ENCODE measurements at places on chromosomes 1 and 21.

- DNase-seq: no peak
Observed at GRCh38 chr1:99869304-99869703, 19.1 kb downstream of the AGL start.

DNA sequence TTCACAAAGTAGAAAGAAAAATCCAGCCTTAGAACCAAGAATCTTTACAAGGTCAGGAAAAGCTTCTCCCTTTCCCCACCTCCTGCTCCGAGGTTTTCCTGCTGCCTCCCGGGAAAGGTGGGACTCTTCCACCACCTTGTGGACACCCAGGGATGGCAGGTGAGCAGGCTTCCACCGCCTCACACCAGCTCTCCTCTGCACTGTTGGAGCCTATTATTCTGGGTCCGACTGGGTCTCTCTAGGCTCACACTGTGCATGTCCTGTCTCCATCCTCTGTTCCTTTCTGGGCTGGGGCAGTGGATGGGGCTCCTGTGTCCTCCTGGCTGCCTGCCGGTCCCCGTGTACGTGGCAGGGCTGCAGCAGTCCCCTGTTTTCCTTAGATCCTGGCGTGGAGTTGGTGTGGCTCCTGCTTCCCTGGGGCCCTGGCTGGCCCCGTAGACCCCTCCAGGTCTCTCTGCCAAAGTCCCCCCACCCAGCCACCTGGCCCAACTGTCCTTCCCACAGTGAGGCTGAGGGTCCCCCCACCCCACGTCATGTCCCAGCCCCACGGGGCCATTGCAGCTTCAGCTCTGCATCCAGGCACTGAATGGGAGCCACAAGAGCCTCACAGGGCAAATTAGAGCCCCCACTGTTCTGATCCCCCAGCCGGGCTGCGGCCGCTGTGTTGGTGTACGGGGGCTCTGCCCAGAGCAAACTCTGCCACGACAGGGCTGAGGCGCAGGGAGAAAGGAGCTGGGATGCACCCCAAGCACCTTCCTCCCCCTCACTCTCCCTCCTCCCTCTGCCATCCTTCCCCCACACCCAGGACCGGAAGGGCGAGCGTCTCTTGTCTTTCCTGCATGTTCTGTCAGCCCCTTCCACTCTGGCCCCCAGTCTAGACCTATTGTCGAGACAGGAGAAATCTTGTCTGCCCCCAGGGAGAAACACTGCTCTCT, 3.3 kb upstream of the SLC45A1 start:
- DNase-seq: no peak

GRCh38 chr1:9996624-9997582, at the start of gene RBP7:
Gene RBP7, plus strand, starts transcription at chr1:9997228. Its CDS starts 31 bp downstream, at chr1:9997259.
- no peak for DNase-seq

DNA sequence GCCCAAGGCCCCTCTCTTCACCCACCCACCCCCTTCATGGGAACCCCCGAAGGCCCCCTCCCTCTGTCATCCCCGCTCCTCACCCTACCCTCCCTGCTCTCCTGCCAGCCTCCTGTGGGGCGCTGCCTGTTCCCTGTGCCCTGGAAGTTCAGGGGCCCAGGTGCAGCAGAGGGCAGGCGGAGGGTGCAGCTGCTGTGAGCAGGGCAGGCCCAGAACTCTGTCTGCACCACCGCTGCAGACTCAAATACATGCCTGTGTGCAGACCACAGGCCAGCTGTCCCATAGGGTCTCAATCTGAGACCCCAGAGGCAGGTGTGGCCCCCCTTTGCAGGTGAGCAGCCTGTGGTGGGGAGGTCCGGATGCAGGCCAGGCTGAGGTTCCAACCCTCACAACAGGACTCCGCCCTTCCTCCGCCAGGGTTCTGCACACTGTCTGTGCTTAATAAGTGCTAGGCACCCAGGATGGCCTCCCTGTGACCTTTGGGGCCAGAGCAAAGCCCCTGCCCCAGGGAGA, 62.5 kb downstream of the WNT9A start:
- DNase-seq: no peak

- DNase-seq: peak; percentile 59
Observed at GRCh38 chr1:19682257-19682656, 17.6 kb downstream of the HTR6 start.

- no peak for DNase-seq
Observed at GRCh38 chr1:163535807-163536206, 214.1 kb downstream of the NUF2 start.

DNA sequence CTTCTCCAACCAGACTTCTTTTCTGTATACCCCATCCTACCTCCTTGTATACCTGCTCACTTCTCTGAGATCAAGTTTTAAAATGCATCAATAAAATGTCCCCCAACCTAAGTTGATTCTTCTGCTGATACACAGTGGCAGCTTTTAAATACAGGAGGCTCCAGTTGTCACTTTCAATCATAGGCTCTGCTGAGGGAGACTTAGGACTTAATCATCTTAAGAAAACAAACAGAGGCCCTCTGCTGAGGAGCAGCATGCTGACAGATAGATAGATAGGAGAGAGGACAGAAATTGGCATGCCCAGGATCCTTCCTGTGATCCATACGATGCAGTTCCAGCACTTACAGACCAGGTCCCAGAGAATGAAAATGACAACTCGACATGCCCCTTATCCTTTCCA, 311.0 kb upstream of the PROX1 start:
- no peak for DNase-seq

DNA sequence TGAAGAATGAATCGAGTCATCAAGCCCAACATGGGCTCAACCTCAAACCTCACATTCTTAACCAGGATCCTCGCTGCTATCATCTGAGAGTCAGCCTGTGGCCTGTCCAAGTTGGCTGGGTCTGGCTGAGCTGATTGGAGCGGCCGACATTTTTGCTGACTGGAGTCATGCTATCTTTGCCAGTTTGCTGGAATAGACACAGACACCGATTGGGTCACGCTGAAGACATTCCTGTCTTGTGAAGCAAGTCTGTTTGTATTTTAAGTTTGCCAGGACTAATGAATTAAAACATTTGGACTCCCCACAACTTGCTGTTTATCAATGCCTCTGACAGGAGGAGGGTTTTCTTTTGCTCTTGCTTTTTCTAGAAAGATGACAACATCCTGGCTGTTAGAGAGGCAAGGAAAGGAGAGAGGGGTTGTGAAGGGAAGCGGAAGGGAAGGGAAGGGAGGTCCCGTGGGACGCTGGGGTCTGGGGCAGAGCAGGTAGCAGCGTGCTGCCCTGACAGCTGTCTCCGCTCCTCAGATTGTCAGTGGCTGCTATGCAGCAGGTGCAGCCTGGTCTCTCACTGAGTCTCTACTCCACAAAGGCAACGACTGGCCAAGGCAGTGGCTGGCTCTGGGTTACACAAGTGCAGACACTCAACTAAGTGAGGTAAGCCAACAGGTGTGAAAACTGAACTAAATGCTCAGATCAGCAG, at the start of gene MAP3K7CL:
TSS of gene MAP3K7CL (plus strand) at position 375 of the 700 bp plus-strand sequence. CDS start 2,701 bp downstream, outside the sequence.
- DNase-seq: peak; percentile 99

GRCh38 chr1:6274102-6274501, 13.2 kb upstream of the GPR153 start:
- no peak for DNase-seq

GRCh38 chr1:204348722-204349121, 11.0 kb downstream of the PLEKHA6 start:
- DNase-seq: peak; percentile 44

- DNase-seq: no peak
Observed at GRCh38 chr1:113859478-113860175, 11.9 kb downstream of the PTPN22 start.

GRCh38 chr1:53562291-53562980, 103.2 kb downstream of the DMRTB1 start:
- no peak for DNase-seq

DNA sequence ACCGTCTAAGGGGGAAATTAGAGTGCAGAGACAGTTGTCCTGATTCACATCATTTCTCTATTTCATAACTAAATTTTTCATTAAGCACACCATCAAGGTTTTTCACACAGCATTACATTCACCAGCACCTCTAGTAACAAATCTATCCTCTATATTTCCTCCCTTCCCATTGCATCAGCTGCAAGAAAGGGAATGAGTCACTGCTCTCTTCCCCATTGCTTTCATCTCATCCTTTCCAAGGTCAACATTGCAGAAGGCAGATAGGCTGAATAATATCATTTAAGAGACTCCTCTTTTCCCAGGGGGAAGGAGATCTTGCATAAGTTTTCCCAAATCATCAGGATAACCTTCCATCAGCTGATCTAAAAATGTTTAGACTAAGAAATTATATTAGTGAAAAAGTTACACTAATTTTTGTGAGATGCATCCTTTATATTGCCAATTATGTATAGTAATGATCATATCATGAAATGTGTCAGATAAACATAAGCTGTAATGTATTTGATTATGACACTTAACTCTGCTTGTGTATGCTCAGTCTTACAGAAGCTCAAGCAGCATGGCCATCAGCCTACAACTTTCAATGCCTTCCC, 4.3 kb downstream of the INTS7 start:
- peak; percentile 50 for DNase-seq

- DNase-seq: no peak
Observed at GRCh38 chr1:221886743-221887414, 145.0 kb upstream of the DUSP10 start.

DNA sequence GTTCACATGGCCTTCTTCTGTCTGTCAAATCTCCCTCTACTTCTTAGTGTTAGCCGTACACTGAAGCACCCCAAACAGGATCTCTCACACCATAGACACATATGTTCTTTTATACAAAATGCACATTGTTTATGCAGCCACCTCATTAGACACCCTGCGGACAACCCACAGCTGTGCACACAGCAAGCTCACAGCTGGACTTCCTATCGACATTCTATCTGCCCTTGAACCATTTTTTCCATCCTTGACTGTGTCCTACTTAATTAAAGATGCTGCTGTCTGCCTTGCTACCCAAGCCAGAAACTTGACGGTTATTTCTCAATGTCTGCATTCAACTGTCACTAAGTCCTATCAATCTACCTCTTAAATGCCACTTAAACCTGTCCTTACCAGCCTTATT, 3.2 kb upstream of the ZBTB21 start:
- DNase-seq: no peak

GRCh38 chr1:183590244-183591191, at the start of gene NCF2:
Gene NCF2, minus strand, starts transcription at chr1:183590459. Its CDS starts 130 bp downstream, at chr1:183590329.
- DNase-seq: no peak

- no peak for DNase-seq
Observed at GRCh38 chr1:11455967-11456570, 22.9 kb upstream of the DISP3 start.

DNA sequence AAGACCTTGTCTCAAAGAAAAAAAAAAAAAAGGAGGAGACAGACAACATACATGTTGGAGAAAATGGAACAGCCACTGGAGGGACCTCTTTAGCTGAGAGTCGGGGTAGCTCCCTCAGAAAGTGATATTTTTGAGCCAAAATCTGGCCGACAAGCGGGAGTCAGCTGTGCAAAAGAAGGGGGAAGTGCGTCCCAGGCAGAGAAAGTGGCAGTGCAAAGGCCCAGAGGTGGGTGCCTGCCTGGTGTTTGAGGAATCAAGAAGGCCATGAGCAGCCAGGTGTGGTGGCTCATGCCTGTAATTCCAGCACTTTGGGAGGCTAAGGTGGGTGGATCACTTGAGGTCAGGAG, 6.1 kb upstream of the CROCC start:
- DNase-seq: no peak

DNA sequence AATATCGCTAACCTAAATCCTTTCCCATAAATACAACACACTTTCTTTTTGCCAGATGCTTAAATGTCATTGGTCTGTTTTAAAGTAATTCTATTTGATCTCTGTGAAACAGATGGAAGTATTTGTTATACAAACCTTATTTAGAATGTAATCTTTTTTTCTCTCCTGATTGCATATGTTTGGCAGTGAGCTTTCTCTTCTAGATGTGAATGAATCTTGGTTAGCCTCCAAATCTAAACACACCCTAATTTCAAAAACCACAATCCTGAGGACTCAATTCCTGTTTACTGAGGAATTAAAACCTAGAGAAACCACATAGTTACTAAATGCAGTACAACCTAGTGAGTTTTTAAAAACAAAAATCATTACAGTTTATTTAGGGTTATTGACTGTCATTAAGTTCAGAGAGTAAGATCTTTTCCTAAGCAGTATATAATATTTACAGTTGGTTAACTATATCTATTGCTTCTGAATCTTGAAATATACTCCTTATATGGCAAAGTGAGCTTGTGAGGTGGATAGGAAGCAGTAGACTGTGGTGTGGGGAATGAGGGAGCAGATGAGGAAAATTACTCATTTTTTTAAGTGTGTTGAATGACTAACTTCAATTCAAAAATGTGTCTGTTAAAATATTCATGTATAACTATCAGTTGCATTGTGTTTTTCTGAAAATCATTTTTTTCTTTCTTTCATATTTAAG, 218.7 kb downstream of the FMN2 start:
- DNase-seq: peak; percentile 71

- no peak for DNase-seq
Observed at GRCh38 chr21:27466140-27466539, 499.3 kb upstream of the ADAMTS5 start.

DNA sequence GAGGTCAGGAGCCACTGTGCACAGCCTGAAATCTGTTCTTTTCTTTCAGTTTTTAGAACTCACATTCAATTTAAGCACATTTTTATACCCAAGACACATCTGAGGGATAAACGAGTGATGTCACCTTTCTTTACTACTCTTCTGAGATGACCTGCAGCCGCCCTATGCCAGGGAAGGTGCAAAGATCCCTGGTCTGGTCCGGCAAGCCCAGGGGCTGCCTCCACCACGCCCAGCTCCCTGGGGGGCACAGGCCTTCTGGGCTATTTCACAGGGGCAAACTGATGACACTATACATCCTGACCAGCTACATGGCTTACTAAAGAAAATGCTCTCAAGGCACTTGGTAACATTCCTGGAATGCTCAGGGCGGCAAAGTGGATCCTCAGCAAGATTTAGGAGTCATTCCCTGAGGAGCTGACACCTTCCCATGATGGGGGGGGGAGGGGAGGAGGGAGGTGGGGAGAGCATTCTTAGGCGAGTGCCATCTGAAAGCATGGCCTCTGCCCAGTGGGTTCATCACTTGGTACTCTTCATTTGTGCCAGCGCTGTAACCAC, 11.3 kb downstream of the MRAP start:
- no peak for DNase-seq

GRCh38 chr1:204103431-204103741, 30.5 kb downstream of the SOX13 start:
- no peak for DNase-seq

DNA sequence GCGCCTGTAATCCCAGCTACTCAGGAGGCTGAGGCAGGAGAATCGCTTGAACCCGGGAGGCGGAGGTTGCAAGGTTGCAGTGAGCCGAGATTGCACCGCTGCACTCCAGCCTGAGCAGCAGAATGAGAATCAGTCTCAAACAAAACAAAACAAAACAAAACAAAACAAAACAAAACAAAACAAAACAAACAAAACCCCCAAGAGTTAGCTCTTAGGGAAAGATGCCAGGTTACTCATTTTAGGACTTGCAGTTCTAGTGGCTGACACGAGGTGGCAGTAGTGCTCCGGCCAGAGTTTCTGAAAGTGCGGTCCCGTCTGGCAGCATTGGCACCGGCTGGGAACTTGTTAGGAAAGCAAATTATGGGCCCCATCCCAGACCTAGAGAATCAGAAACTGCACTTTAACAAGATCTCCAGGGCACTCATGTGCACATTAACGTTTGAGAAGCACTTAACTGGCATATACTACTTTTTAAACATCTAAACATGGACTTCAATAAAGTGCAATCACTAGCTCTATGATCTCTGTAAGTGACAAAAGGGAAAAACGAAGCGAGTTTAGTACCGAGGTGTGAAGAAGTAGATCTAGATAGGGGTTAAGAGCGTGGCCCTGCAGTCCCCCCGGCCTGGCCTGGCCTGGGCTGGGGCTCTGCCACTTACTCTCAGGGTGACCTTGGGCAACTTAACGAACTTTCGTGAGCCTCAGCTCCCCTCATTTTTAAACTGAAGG, 41.9 kb upstream of the TNFRSF1B start:
- DNase-seq: no peak

- no peak for DNase-seq
Observed at GRCh38 chr21:16579538-16579937, 849.8 kb downstream of the USP25 start.

- DNase-seq: no peak
Observed at GRCh38 chr1:18539171-18539570, 58.4 kb downstream of the KLHDC7A start.

Data from BJ (cell line).